ENCODE measurements at places on chromosomes 3 and 15. TPM values are rescaled to one million over a fixed set of nuclear protein-coding genes. Genes with fewer than 3 reads are reported as not detected.

Gene PRC1
- 112 TPM for polyA plus RNA-seq

Gene PRKCI
- polyA plus RNA-seq: 14.9 TPM

Gene ALDH1A2
- polyA plus RNA-seq: 0.83 TPM

Gene MKRN3
- 0.17 TPM for polyA plus RNA-seq

Gene SHF
- 0.72 TPM for polyA plus RNA-seq
